ENCODE measurements at places on chromosomes 5 and 9.

DNA sequence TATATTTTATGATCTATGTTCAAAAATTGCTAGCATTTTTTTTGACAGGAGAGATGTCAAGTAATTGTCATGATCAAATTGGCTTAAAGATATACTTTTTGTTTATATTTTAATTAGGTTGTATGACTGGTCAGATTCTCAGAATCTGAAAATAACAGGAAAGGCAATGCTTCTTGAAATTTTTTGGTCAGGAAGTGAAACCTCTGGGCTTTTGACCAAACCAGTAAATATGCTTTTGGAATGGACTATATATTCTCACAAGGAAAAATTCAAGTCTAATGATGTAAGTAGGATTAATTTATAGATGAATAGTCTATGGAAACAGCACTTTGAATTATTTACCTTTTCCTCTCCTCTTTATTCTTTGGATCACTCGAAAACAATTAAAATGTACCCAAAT is 52.3 kb downstream of the SLF1 start:
- no peak for DNase-seq

GRCh38 chr5:81650987-81651386 is 99.9 kb downstream of the SSBP2 start:
- DNase-seq = no peak

DNA sequence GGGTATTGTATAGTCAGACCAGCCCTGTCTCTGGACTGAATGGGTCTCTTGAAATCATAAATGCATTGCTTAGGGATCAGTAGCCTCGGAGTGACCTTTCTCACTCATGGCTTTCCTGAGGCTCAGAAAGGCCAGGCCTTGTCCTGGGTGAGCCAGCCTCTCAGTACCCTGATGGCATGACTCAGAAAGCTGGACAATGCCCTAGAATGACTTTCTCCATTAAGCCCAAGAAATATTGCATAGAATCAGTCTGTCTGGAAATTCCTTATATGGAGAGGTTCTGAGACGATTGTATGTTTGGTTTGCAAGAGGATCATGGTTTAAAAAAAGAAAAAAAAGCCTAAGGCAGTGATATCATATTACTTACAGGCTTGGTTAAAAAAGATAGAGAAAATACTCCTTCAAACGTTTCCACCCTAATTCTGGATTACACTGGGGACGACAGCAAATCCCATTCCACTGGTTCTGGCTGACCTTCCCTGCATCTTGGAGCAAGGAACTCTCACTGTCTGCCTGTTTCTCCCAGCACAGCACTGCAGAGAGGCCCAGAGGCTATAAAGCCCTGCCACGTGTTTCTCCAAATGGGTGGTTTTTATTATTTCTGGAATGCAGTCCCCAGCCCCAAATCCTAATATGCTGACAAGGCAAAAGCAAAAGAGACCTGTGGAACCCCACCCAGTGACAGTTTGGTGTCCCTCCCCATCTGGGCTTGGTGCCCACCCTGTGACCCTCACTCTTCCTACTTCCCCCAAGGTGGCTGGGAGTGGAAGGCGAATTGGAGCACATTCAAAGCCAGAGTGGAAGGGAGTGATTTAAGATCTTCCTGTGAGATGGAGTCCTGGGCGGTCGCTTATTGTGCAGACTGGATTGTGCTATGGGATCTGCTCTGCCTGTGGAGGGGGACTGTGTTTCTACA is 34.4 kb downstream of the MAP1B start:
- DNase-seq = no peak

DNA sequence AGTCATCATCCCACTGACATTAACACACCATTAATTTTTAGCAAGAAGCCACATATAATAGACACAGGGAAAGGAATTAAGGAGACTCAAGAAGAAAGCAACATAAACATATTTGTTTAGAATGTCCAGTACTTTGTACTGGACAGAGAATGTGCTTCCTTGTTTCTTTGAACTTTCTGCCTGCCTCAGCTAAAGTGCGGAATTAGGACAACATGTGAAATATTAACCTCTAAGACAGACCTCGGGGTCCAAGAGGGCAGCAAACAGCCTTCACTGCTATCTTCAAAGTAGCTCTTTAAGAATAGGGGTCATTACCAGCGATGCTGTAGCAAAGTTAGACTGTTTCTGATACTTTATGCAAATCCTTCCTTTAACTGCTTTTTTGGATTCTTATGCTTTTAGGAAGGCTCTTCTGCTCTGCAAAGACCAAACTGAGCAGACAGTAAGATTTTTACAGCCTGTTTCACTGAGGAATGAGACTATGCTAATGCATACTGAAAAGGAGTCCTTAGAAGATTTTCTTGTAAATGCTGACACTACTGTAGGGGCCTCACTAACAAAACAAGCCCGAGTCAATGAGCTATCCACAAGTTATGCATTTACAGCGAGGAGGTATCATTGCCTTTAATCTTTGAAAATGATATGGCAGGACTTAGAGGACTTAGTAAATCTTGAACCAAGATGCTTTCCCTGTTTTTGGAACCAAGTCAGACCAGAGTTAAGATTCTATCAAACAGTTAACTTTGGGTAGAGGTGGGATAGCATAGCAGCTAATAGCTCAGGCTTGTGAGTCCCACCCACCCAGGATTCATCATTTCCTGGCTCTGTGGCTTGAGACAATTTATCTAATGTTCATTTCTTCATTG is 23.8 kb downstream of the DAB2 start:
- no peak for DNase-seq

DNA sequence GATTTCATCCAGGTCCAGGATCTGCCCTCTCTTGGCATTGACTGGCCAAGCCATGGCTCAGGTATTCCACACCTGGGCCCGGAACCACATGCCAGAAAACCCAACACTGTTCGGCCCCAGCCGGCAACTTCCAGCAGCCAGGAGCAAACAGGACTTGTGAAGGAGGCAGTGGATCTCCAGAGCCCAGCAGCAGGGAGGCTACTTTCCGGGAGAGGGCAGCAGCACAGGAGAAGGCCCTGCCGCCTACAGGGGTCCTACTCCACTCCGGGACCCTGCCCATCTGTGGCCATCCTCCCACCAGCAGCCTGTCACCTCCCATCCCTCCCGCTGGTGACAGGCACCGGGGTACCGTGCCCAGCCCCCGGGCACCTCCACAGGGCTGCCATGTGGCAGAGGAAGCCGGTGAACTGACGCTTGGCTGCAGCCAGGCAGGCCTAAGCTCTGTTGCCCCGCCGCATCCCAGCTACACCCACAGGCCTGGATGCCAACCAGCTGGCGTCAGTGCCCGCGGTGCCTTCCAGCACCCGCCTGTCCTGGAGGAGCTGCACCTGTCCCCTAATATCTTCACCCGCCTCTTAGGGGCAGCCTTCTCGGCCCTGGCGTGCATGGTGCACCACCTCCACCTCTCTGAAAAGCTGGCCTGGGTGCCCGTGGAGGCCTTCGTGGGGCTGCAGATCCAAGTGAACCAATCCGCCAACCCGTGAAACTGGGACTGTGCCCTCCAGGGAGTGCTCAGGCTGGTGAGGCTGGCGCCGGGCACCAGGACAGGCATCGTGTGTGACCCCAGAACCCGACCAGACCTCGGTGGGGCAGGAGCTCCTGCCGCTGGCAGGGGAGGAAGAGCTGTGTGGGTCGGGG is 18.9 kb upstream of the SLC30A5 start:
- DNase-seq = no peak

DNA sequence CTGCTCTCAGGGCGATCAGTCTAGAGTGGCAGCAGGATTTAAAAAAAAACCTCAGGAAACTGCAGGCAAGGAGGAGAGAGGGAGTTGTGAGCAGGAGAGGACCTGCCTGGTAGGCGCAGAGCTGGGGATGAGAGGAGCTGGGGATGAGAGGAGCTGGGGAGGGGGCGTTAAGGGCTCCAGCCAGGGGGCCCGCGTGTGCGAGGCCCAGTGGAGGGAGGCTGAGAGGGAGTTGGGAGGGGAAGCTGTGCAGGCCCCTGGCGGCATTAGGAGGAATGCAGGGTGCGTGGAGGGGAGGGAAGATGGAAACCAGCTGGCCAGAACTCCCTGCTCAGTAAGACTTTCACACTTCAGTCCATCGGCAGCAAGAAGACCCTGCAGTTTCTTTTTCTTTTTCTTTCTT is 45.2 kb upstream of the HMCN2 start:
- DNase-seq = no peak

GRCh38 chr5:115394531-115394930 is 98.1 kb upstream of the CCDC112 start:
- DNase-seq = no peak

DNA sequence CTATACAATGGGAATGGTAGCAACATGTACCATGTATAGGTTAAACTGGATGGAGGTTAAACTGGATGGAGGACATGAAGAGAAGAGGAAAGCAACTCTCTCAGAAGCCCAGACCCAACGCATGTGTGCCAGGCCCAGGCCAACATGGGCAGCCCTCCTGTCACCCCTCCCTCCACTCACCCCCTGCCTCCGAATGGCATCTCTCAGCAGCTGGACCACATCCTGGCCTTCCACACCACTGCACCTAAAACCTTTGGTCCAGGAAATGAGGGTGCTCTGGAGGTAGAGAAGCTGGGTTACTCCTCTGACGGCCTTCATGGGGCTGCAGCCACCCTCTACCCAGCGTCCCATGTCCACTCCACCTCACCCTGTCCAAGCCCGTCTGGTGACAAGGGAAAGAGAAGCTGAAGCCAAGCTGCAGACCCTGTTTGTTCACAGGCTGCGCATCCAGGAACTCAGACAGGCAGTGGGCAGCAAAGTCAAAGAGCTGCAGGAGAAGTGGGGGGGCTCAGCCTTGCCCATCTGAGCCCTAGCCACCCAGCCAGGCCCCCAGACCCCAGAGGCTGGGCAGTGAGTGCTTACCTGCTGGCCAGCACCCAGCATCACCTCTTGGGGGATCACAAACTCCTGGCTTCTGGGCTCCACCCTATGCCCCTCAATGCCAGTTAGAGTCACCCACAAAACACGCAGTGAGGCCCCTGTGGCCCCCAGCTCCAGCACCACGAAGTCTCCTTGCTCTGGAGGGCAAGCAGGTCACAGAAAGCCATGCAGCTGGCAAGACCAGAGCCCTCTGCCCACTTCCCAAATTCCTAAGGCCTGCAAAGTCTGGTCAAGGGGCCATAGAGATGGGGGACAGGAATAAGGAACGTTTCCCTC is 8.5 kb downstream of the HK3 start:
- no peak for DNase-seq

DNA sequence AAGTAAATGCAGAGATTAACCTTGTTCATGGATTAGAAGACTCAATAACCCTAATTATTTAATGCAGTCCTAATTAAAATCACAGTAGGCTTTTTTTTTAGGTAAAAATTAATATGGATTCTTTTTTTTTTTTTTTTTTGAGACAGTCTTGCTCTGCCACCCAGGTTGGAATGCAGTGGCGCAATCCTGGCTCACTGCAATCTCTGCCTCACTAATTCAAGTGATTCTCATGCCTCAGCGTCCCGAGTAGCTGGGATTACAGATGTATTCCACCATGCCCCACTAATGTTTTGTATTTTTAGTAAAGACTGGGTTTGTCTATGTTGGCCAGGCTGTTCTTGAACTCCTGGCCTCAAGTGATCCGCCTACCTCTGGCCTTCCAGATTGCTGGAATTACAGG is 40.6 kb downstream of the DENND4C start:
- DNase-seq = no peak

DNA sequence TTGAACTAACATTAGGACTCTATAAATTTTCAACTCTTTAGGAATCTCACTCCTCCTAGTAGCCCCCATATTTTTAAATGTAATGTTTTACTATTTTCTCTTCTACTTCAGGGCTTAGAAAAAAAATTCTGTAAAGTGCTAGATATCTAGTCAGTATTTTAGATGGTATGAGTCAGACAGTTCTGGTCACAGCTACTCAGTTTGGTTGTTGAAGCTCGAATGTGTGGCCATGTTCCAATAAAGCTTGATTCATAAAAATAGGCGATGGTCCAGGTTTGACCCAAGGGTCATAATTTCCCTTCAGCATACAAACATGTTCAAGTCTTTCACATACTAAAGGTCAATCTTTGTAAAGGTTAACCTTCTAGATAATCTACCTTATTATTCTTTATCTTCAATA is 566.0 kb upstream of the CDH18 start:
- no peak for DNase-seq

DNA sequence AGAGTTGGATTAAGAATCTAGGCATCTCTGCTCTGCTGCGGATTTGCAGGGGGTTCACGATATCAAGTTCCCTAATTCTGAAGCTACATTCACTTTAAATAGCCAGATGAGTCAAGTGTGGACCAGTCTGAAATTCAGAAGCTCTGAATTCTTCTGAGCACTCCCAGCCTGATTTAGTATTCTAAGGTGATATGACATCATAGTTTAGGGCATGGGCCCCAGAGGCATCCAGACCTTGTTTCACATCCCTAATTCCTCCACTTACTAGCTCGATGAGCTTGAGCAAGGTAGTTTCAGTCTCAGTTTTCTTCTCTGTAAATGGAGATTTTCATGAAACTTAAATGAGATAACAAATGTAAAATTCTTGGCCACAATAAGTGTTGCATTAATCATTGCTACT is 65.2 kb downstream of the TMEM167A start:
- no peak for DNase-seq

DNA sequence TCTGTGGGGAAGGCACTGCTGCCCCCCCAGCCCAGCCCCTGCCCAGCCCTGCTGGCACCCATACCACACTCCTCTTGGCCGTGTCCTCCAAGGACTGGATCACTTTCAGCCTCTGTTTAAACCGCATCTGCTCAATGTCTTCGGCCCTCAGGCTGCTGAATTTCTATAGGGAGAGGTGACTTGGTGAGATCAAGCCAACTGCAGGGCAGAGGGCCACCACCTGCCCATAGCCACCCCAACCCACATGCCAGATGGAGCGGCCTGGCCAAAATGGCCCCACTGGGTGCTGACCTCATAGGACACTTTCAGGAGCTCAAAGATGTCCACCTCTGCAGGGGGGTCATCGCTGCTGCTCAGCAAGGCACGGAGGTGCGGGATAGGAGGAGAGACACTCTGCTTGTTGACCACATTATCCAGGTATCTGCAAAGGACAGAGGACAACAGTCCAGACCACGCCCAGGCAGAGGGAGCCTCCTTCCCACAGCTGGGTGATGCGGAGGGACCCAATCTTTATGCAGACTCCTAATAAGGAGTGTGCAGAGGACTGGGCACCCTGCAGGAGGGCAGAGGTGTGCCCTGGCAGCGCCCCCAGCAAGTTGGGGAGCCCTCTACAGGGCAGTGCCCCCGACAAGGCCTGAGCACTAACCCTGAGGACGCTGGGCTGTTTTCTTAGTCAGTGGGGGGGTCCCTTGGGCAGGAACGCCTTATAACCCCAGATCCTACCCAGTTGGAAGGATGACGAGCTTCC is 14.4 kb upstream of the MRNIP start:
- DNase-seq = no peak

DNA sequence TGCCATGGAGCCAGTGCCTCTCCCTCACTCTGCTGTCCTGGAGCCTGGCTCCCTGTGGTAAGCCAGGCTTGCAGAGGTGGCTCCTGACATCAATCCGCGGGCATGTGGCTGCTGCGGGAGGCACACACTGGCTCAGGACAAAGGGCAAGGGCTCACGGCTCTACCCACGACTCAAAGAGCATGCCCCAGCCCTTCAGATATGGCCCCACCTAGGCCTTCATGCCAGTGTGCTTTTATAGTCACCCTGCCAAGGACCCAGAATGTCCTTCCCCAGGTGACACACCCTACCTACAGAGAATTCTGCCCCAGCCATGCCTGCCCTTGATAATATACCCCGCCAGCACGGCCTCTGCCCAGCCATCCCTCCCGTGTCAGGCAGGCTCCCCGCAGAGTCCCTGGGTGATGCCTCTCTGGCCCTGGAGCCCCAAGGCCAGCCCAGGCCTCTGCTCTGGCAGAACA is 1.6 kb downstream of the MGAT4B start:
- DNase-seq = peak; percentile 23

GRCh38 chr9:131807144-131807983 is 67.5 kb upstream of the RAPGEF1 start:
- DNase-seq = no peak

- DNase-seq = no peak
These were observed 52.3 kb downstream of the COL15A1 start for GRCh38 chr9:98995971-98996504.

GRCh38 chr9:97543561-97543960 is 42.1 kb downstream of the TMOD1 start:
- DNase-seq = no peak

Measured in stimulated activated CD4-positive, alpha-beta T cell treated with anti-CD3 and anti-CD28 coated beads, Interleukin-2, amount 100 ng/mL, for 24 hours (primary cell).